NCI-H1105 treated with DMSO at 0.1 percent for 48 hours (cell line): ENCODE measurements at places on chromosomes 16 and 17.

DNA sequence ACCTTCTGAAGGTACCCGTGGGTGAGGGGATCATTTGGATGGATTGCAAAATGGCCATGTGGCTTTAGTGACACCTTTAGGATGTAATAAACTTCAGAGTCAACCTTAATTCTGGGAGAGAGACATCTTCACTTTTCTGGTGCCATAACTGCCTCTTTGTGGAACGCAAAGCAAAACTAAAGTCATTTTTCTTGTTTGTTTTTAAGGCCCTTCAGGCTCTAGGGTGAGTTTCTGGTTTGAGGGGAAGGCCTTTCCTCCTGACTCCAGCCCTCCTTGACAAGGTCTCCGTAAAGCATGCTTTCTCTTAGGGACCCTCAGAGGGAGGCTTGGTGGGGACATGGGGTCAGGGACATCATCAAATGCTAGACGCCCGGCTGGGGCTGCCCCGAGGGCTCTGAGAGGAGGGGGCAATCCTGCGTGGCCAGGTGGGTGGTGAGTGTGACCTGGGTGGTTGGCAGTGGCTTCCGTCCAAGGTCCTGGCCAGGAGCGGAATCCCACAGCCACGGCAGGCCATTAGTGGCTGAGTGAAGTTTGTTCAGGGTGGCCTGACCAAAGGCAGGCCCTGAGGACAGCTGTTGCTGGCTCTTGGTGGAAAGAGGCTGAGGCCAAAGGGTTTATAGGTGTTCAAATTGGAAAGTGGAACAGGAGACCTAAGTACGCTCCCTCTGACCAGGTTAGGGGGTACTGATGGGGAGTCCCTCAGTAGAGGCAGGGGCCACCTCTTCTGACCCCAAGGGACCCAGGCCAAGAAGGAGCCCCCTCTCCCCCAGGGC is 112.2 kb downstream of the METRNL start:
- DNase-seq, result no peak

DNA sequence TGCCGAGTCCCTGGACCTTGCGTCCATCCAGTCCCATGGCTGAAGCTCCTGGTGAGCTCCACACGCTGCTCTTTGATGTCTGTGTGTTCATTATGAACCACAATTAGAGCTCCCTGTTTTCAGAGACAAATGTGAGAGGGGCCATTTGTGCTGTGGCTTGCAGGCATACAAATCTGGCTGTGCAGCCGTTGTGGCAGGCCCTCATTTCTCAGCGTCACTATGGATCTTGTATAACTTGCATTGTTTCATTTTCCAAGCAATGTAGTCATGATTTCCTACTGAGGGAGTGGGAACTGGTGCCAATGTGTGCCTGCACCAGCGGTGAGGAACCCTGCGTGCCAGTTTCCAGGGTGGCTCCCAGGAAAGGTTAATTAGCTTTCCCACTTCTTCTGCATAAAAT is 542.6 kb downstream of the TMEM114 start:
- no peak for DNase-seq

DNA sequence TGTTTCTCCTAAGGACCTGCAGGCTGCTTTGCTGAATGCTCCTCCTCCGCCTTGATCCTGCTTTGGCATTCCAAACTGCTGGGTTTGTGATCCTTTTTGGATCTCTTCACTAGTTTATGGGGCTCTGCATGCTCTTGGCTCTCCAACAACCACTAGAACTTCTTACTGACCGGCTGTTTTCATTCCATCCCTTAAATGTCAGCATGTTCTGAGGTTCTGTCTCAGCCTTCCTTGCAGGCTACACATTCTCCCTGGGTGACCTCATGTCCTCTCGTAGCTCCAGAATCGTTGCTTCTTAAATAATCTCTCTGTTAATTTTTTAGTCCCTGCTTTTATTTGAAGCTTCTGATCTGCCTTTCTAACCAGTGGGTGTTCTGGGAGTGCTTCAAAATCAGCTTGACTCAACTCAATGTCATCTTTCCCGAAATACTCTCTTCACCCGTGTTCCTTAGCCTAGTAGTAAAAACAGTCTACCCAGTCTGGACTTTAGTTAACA is 119.0 kb upstream of the HS3ST2 start:
- DNase-seq, result no peak

GRCh38 chr16:22775220-22775922 is 38.6 kb upstream of the HS3ST2 start:
- DNase-seq, result no peak

GRCh38 chr17:40791111-40791510 is 8.6 kb downstream of the KRT28 start:
- no peak for DNase-seq

DNA sequence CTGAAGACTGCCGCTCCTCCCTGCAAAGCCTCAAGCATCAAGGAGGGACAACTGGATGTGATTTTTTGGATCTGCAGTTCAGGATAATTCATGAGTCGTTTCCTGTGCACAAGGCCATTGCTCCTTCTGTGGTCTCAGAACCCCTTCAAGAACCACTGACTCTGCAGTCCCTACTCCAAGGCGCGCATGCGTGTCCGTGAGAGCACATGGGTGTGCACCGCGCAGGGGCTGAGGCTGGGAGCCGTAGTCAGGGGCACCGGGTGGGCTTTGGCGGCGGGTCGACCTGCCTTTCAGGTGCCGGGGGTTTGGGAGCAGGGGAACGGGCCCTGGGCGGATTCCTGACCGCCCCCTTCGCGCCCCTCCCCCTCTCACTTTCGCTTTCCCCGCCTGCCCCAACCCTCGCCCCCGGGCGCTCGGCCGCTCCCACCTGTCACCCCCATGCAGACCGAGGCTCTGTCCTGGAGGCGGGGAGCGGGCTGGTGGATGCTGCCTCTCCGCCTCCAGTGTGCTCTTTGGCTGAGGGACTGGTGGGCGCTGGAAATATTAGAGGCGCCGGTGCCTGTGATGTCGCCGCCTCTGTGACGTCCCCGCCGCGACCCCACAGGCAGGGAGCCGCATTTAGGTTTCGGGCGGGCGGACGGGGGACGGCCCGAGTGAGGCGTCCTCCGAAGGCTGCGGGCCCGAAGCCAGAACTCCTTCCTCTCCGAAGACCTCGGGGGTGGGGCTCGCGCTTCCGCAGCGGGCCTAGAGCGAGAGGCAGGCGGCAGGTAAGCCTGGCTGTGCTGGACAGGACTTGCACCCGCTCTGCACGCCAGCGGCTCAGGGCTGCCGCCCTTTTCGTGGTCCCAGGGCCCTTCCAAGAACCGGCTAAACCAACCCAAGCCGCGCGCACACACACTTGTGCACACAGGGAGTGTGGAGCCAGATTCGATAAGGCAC is at the start of gene SPATA32:
SPATA32 (minus strand) TSS at position 518 of the 939 bp plus-strand sequence; CDS start at position 440, 78 bp downstream.
- peak; percentile 21 for DNase-seq

- DNase-seq, result no peak
These were observed 3.8 kb downstream of the NLK start for GRCh38 chr17:28046034-28046825.

DNA sequence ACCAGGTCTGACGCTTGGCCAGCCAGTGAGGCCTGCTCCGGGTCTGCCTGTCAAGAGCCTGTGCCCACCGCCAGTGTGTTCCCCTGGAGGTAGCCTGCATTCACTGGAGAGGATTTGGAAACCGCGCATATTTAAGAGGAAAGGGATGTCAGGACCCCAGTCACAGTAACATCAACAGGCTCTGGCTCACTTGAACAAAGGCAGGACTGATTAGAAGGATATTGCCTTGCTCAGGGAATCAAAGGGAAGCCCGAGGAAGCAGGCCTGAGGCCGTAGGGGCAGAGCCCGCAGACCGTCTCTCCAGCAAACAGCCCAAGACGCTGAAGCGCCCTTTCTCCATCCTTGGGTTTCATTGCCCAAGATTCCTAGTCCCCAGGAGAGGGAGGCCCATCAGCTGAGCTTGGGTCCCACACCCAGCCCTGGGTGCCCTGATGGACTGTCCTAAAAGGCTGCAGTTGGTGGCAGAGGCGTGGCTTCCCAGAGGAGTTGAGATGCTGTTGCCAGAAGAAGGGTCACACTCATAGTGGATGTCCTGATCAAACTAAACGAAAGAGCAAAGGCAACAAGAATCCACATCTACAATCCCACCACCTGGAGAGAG is 23.2 kb downstream of the NT5M start:
- DNase-seq, result no peak

DNA sequence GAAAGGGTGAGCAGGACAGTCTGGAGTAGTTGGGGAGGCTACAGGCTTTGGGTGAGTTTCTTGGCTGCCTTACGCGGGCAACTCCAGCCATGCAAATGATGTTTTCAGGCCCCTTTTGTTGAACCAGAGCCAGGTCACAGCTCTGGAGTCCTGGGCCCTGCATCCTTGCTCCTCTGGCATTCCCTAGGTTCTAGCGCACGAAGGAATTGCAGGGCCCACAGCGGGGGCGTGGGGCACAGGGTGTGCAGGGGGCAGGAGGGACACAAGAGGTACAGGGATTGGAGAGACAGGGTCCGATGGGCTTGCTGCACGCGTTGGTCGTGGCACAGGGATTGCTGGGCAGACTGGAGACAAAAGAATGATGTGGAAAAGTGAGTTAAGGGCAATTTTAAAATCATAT is 3.6 kb downstream of the KRT31 start:
- no peak for DNase-seq

DNA sequence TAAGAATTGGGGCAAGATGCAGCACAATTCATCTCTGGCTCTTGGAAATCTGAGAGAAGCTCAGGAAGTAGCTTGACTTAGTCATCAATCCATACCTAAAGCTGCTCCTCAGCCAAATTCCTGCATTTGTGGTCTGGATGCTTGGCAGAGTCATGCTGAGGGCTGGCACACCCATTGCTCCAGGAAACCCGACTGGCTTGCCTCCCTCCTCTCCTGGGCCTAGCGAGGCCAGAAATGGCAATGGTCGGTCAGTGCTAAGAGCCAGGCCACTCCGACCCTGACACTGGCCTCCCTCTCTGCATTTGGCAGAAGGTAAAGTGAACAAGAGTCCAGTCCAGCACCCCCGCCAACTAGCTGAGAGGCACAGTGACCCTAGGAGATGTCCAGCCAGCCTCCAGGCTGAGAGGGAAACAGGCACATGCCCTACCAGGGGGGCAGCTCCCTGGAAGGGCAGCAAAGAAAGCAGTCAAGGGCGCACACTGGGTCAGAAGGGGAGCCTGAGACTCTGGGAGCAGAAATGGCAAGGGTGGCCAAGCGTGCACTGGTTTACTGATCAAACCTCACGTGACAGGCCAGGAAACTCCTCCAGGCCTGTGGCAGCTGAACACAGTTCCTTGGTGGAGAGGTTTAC is 10.0 kb downstream of the POLDIP2 start:
- DNase-seq, result no peak

- no peak for DNase-seq
These were observed 159.5 kb downstream of the MSI2 start for GRCh38 chr17:57415751-57416207.

- no peak for DNase-seq
These were observed 43.4 kb downstream of the KCNJ12 start for GRCh38 chr17:21419299-21420239.

DNA sequence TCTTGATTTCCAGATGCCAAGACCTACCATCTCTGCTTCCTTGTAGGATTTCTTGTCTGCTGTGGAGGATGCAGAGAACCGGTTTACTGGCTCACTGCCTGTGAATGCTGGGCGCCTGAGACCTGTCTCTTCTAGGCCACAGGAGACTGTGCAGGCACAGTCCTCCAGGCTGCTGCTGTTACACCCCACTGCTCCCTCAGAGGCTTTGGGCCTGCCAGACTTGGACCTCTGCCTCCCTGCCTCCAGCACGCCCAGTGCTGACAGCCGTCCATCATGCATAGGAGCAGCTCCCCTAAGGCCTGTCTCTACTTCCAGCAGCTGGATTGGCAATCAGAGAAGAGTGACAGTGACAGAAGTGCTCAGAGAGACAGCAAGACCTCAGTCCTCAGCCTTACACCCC is 6.1 kb downstream of the HROB start:
- no peak for DNase-seq

DNA sequence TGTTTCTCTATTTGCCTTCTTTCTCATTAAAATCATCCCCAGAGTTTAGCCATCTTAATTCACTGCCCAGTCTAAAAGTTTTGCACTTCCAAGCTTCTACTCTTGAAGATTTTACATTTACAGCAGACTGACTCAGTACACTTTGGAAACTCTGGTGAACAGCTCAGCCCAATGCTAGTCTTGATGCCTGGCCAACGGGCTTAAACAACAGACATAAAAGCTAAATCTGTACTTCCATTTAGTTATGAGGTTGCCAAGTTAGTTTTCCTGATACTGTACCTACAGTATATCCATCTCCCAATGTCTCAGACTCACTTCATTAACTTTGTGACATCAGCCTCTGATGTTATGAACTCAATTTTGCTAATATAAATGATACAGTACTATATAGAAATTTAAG is 891.8 kb upstream of the SOX9 start:
- DNase-seq, result no peak

GRCh38 chr17:11803231-11803969 is 193.9 kb downstream of the ZNF18 start:
- no peak for DNase-seq

DNA sequence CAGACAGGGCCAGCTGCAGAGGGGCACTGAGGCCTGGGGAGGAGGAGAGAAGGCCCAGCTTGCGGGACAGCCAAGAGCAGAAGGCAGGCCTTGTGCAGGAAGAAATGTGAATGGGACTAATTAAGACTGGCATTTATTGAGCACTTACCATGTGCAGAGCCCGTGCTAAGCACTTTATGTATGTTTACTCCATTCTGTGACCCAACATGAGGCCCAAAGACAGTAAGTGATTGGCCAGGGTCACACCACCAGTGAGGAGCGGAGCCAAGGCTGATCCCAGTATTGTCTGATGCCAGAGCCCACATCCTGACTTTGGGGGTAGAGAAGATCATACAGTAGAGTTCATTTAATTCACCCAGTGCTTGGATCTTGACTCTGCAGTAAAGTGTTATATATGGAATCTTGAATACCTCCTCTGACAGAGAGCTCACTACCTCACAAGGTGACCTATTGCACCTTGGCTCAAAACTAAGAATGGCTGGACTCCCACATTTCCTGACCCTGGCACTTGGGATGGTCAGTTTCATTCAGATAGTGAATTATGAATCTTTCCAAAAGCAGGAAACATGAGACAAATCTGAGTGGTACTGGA is 13.6 kb downstream of the KATNB1 start:
- DNase-seq, result no peak

GRCh38 chr16:9195287-9195686 is 103.8 kb downstream of the HAPSTR1 start:
- DNase-seq, result no peak

DNA sequence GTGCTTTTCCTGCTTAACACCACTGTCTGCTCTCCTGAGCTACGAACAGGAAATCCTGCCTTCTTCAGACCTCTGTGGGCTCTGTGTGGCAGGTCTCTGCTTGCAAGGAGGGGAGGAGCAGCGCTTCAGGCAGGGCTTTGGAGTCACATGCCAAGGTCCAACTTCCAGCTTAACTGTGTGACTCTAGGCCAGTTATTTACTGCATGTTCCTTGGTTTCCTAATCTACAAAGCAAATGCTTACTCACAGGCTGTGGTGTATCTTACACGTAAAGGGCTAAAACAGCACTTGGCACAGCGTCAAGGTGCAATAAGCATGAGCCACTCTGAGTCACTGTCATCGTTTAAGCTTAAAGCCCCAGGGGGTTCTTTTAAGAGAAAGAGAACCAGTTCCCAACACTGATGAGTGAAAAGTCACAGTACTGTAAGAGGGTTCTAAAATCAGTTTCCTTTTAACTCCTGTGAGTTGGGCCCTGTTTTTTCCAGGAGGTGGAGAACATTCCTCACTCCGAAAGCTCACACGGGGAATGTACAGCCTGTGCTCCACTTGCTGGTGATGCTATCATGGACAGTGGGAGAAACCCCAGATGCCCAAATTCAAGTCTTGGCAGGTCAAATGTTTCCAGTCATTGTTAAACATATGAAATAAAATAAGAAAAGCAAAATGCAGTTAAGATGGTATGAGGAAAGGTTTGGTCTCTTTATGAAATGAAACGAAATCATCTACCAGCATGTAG is 54.1 kb upstream of the BCAR1 start:
- no peak for DNase-seq

GRCh38 chr17:32118835-32119234 is 23.5 kb upstream of the RHOT1 start:
- DNase-seq, result no peak

- no peak for DNase-seq
These were observed 2.8 kb downstream of the GRB7 start for GRCh38 chr17:39740357-39741111.
